DMS79 treated with DMSO at 0.1 percent for 48 hours (cell line): ENCODE measurements at places on chromosomes 12 and 14.

GRCh38 chr12:43320281-43320680 lies 231.7 kb downstream of the ADAMTS20 start:
- DNase-seq: no peak

DNA sequence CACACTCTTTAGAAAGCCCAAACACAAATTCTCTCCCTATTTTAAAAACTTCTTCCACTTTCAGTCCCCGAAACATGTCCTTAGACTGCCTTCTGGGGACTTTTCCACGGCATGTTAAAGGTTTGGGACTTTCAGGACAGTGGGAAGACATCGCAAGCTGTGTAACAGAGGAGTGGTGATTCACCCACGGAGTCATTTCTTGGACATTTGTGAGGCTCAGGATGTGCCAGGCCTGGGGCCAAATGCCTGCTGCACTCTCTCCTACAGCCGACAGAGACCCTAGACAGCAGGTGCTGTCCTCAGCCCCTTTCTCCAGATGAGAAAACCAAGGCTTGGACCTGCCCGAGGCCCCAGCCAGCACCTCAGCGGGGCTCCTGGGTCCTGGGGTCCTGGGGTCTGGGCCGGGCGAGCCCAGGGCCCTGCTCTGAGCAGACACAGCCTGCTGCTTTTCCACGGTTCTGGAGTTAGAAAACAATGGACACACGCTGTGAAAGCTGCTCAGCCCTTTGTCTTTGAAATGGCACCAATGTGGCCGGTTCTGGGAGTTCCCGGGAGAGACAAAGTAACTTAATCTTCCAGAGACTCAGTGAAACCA lies 370.2 kb upstream of the SFSWAP start:
- no peak for DNase-seq

DNA sequence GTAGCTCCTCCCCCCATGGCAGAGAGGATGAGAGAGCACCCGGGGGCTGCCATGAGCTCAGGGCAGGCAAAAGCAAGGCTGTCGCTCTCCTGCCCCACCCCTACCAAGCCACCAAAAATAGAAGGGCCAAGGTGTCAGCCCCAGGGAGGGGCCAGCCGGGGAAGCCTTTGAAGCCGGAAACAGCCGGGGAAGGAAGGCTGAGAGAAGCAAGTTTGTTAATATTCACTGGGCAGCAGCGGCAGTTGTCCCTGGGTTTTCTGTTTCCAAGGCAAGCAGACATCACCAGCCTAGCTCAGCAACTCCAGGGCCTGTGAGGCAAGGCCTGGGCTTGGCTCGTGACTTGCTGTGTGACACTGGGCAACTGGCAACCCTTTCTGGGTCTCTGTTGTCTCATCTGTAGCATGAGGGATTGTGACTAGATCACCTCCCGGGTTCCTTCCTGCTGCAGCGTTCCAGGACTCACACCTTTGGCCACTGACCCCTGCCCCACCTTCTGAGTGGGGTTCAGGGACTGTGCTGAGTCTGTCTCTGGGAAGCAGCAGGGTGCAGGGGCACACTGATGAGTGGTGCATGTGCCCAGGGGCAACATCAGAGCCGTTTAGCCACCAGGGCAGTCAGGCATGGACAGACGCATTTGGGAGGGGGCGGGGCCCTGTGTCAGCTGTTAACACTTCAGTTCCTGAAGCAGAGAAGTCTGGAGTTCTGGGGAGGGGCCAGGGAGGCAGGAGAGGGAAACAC lies 24.3 kb downstream of the SYNDIG1L start:
- DNase-seq: peak; percentile 28

- DNase-seq: no peak
These were observed 6.0 kb upstream of the FBXO34 start for GRCh38 chr14:55265197-55265596.

- peak; percentile 59 for DNase-seq
These were observed 11.6 kb downstream of the RMST start for GRCh38 chr12:97474161-97474560.

- no peak for DNase-seq
These were observed 451.3 kb downstream of the FOXG1 start for GRCh38 chr14:29217813-29218450.

- DNase-seq: no peak
These were observed 74.2 kb downstream of the KLHL28 start for GRCh38 chr14:44887596-44887955.

DNA sequence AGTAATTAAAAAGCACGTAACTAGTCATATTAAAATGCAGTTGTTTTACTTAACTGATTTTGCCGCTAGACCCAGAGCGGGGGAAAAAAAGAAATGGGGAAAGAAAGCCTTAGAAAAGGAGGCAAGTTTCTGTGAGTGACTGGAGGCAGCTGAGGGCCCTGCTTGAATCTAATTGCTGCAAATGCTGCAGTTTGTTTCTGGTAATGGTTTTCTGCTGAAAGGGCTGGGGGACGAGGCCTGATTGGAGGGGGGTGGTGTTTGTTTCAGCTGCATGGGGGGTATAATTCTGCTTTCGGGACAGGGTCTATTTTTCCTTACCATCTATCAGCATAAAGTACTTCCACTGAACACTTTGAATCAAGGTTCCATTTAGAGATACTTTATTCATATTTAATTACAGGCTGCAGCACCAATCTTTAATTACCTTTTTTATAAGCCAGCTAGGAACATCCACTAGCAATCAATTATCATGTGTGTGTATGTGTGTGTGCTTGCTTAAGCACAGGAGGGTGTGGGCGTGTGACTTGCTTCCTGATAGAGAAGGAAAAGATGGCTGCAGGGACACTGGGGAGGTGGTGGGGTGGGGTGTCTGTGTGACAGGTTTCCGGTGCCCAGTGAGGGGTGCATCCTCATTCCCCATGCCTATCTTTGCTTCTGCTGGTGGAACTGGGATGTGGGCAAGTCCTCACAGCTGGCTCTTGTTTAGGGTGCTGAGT lies 83.4 kb downstream of the ADCK1 start:
- DNase-seq: peak; percentile 85

- DNase-seq: no peak
These were observed 884 bp upstream of the AMN1 start for GRCh38 chr12:31729705-31730104.
